ENCODE measurements at places on chromosomes 5 and 9.

GRCh38 chr9:136201609-136202453 is 3.1 kb downstream of the LHX3 start:
- no peak for DNase-seq

GRCh38 chr9:70475211-70475610 is 60.8 kb upstream of the KLF9 start:
- DNase-seq: peak; percentile 69

DNA sequence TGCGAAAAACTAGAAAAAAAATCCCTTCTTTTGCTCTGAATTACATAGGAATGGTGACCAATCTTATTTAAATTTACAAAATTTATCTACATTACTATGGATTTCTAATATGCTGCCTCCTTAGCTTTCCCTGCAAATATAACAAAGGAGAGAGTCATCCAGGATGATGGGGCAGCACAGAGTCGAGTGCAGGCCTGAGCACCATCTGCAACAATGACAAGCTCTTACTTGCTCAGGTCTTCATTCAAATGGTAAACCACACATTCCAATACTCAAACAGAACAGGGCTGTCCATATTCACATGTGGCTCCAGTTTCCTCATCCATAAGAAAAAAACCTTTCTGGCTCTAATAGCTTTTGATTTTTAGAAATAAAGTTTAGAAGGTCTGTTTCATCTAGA is 33.5 kb upstream of the ZNF354B start:
- DNase-seq: no peak

DNA sequence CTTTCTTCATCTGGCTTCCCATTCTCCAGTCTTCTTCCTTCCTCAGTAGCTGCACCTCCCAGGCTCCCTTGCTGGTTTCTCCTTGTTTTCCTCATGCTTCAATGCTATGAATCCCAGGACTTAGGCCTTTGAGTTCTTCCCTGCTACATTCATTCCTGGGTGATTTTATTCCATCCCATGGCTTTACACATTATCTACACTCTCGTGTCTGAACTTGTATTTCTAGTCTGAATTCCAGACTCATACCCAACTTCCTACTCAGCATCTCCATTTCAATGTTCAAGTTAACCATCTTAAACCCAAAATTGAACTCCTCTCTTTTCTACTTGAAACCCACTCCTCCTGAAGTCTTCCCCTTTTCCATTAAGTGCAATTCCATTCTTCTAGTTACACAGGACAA is 20.0 kb downstream of the SLC24A2 start:
- no peak for DNase-seq

DNA sequence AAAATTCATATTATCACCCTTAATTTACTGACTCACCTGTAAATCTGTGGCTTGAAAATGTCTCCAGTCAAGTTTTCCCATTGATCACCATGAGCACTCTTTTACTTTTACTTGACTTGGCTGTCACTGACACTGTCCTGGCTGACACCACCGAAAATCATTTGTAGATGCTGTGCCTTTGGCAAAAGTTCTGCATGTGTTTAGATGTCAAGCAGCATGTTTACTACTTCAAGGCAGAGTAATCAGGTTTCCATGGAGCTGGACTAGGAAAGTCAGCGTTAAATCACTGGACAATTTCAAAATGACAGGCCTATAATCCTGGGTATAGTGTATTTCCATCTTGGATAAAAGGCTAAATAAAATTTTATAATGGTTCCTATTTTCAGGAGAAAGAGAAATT is 1530.6 kb upstream of the CDH6 start:
- DNase-seq: no peak

DNA sequence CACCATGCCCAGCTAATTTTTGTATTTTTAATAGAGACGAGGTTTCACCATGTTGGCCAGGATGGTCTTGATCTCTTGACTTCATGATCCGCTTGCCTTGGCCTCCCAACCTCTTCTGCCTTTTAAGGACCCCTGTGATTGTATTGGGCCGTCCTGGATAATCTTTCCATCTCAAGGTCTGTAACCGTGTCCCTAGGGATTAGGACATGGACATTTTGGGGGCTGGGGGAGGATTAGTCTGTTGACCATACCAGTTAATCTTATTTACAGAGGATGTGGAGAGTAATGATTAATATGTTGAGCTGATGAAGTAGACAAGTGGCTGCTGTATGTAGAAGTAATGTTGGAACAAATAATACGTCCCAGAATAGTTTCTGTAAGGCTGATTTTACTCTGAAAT is 23.1 kb downstream of the LNPEP start:
- DNase-seq: no peak

DNA sequence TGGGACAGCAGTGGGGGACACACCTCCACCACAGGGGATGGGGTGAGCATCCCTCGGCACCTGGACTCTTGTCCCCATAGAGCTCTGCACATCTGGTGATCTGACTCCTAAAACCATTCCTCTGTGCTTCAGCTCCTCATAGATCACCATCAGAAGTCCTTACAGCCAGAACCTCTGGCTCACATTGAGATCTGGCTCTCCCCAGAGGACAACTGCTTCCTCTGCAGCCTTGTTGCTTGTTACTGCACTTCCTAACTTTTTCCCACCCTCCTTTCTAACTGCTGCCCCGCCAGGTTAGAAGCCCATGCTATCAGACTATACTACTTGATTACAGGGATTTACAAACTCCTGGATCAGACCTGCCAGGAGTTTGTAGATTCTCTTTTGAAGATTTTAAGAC is 64.5 kb downstream of the ARSB start:
- no peak for DNase-seq

GRCh38 chr9:130118841-130119518 is 53.2 kb upstream of the NCS1 start:
- DNase-seq: no peak

DNA sequence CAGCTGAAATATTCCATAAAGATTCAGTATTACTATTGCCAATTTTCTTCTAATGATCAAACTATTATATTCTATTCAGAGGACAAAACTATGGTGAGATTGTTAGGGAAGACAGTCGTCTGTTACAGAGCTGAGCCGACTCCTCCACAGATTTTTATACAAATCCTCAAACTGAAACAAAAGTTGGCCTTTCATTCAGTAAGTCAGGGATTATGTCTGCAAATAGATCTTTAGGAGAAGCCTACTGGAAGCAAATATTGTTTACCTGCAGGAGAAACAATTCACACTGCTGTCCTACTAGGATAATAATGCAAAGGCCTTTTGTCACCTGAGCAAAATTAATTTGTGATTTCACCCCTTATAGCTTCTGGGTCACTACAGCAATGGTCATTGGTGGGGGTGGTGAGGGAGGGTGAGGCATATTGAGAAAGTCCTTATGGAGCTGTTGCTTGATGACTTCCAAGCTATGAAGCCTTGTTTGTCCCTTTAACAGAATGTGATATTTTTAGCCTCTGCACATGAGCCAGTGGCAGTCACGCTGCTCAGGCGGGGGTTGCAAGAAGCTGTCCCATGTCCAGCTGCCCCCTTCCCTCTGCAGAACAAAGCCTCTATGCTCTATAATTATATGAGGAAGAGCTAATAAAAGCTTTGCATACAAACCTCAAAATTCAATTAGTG is 200.5 kb upstream of the KLF9 start:
- no peak for DNase-seq

DNA sequence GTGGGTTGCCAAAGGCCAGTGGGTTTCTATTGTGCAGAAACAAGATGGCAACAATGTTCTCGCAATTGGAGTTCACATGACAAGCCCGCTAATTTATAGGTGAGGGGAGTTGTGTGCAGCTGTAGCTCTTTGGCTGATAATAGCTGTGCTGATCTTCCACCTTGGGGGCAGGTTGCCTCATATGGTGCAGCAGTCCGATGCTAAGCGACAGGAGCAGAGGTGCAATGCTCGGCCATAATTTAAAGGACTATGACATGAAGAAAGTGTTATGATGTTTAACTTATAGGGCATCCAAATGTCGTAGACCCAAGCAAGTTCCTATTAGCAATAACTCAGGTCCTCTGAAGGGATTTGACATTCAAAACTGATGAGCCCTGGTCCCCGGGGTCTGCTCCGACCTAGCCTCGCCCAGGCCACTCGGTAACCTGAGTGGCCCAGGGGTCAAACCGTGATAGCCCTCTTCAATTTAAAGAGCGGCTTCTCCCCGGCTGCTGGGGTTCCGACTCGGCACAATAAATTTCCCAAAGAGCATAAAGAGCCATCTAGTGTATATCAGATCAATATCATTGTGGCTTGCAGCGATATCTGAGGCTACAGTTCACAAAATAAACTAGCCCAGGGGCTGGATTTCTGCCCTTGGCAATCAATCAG is 724.0 kb downstream of the IRX1 start:
- DNase-seq: no peak

DNA sequence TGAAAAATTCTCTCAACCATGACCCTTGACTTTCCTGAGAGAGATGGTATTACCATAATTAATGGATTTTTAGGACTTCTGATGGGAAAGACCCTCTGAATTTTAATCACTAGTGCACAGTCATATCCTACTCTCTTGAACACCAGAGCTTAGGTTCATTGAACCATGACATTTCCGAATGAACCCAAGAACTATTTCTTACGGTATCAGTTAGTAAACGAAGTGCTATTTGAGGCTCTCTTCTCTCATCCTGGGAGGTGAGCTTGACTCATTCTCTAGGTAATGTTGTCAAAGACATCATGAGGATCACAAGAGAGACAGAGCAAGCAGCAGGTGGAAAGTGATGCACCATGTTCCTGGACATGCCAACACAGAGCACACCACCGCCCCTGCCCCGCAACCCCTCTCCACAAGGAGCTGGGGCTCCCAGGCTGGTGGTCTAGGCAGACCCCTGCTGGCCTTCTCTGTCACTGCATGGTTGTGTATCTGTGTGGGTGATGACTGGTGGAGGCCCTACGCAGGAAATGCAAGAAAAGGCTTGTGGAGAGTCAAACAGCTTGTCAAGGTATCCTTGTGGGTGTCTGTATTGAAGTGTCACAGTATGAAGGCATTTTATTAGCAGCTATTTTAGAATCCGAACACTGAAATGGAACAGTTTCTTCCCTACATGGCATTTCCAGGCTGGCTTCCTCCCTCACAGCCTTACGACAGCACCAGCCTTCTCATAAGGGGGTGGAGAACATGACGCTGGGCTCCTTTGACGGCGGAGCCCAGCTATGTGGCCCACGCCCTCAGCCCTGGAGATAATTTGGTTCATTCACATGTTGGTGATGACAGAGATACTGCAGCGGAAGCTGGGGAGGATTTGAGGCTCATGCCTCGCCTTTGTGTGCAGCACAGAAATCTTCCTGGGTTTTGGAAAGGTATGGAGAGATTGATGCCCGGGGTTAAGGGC is 297.6 kb downstream of the NTRK2 start:
- no peak for DNase-seq

- no peak for DNase-seq
These were observed 227.7 kb downstream of the CDH12 start for GRCh38 chr5:22625451-22625850.
